ENCODE measurements at places on chromosomes 4 and X.

DNA sequence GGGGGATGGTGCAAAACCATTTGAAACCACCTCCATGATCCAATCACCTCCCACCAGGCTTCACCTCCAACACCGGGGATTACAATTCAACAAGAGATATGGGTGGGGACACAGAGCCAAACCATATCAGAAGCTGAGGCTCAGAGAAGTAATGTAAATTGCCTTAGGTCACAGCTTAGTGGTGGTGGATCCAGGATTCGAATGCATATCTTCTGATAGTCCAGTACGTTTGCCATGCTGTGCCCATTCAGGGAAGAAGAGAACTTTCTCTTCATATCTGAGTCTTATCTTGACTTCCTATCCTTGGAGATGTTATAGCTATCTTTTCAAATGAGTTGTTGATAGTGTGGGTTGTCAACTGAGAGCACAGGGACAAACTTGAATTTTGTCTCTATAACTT, 325.5 kb downstream of the ZIC3 start:
- DNase-seq: no peak

- DNase-seq: no peak
Measured at GRCh38 chr4:13920901-13921300, 293.4 kb upstream of the BOD1L1 start.

- DNase-seq: no peak
Measured at GRCh38 chrX:133534172-133534571, 118.9 kb upstream of the GPC4 start.

- no peak for DNase-seq
Measured at GRCh38 chrX:133384454-133384853, 30.8 kb downstream of the GPC4 start.

DNA sequence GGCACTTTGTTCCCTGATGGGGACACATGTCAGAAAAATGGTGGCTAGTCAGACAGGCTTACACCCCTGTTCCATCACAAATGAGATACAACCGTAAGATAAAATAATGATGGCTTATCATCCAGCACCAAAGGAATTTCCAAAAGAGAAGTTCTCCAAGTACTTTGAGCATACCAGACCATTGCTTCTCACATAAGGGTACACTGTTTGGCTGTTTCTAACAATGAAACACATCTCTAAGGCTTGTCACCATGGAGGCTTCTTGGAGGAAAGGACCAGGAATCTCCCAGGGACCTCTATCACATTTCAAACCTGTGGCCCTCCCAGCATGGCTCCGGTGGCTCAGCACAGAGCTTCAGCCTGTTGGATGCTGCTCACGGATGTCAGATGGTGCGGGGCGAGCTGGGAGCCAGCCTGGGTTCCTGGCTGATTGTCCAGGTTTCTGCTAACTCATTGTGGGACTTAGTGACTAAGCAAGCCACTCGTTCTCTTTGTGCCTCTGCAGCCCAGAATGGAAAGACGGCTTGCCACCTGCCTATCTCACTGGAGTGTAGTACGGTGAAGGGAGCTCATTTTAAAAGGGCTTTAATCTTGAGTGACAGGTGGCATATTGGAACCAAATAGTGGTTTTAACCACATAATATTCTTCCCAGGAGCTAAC, 54.5 kb downstream of the FHDC1 start:
- DNase-seq: no peak

- no peak for DNase-seq
Measured at GRCh38 chr4:86512631-86513030, 81.5 kb upstream of the PTPN13 start.

DNA sequence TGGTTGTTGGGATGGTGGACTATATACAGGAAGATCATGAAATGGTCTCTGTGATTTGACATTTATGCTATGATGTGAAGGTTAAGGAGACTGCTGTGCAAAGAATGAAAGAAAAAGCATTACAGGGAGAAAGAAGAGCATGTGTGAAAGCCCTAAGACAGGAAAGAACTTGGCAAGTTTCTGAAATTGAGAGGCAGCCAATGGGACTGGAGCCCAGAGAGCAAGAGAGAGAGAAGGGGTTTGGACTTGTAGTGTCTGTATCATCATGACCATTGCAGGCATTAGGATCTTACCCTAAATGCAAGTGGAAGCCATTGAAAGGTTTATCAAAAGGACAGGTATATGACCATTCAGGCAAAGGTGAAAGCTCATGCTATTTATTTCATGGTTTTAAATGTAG, 147.1 kb downstream of the NAA11 start:
- no peak for DNase-seq

- no peak for DNase-seq
Measured at GRCh38 chr4:132540797-132541196, 608.3 kb upstream of the PCDH10 start.

DNA sequence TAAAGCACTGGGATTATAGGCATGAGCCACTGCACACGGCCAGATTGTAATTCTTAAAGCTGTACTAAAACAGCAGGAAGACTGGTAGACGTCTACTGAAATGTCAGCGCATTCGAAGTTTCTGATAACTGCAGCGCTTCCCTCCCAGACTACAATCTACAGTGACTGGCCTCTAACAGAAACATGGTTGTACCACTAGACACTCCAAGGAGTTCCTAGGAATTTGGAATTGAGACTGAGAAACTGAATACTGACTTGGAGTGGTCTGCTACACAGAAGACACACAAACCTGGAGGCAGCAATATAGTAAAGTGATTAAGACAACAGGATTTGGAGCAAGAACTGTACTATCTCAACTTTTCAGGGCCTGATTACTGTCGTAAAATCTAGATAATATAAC, 937 bp downstream of the HELQ start:
- no peak for DNase-seq

GRCh38 chr4:60724623-60725022, 475.5 kb upstream of the ADGRL3 start:
- no peak for DNase-seq

DNA sequence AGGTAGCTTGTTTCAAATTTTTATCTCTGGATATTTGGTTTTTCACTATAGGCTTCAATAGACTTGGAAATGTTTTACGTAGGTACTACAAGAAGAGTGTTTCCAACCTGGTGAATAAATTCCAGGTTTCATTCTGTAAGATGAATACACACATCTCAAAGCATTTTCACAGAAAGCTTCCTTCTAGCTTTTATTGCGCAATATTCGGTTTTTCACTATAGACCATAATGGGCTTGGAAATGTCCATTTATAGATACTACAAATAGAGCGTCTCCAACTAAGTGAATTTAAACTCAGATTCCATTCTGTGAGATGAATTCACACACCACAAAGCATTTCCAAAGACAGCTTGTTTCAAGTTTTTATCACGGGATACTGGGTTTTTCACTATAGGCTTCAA, 857.7 kb upstream of the HS3ST1 start:
- no peak for DNase-seq

DNA sequence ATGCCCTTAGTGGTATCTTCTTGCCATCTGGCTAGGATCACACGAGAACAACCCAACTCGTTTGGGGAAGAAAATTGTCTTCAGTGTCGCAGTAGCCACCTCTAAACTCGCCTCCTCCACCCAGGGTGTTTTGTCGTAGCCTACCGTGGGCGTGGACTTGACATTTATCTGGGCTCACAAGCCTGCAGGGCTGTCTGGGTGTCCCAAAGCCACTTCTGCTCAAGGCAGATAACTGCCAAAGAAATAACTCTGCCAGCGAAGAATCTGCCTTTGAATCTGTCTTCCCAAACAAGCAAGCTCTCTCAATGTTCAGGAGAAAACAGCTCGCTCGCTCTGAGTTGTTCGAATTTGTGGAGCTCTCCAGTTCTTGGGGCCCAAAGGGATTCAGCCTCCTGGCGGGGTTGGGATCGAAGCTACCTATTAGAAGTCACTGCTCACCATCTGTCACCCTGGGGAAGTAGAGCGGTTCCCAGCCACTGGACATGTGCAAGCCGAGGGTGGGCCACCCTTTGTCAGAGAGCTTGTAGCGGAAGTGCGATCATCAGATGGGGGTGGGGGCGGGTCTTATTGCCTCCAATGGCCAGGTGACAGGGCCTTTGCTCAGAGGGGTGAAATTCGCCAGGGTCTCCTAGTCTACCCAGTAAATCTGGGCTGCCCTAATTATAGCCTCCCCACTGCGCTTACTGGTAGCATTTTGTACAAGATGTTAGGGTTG, 14.8 kb downstream of the BLOC1S4 start:
- DNase-seq: no peak

GRCh38 chr4:109078724-109079123, 223.7 kb downstream of the COL25A1 start:
- no peak for DNase-seq

- DNase-seq: no peak
Measured at GRCh38 chrX:148422526-148422925, 77.9 kb upstream of the AFF2 start.

GRCh38 chr4:171239196-171239595, 574.0 kb upstream of the GALNTL6 start:
- no peak for DNase-seq

DNA sequence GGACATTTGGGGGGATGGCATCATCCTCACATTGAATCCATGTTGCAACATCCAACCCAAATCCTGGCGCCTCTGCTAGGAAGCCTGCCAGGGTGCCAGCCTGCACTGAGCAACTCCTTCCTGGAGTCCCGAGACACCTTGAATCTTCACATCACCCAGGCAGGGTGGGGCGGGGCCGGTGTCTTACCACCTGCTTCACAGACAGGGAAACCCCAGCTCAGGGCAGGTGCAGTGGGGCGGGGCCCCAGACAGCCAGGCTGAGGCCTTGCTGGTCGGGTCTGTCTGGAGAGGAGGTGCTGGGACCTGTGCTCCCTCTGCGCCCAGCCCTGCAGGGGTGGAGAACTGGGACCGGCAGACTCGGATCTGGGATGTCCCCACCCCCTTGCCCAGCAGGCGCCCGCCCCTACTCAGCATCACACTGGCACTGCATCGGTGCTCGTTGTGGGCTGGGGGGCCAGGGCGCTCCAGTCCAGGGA, 31.5 kb upstream of the HTRA3 start:
- no peak for DNase-seq

DNA sequence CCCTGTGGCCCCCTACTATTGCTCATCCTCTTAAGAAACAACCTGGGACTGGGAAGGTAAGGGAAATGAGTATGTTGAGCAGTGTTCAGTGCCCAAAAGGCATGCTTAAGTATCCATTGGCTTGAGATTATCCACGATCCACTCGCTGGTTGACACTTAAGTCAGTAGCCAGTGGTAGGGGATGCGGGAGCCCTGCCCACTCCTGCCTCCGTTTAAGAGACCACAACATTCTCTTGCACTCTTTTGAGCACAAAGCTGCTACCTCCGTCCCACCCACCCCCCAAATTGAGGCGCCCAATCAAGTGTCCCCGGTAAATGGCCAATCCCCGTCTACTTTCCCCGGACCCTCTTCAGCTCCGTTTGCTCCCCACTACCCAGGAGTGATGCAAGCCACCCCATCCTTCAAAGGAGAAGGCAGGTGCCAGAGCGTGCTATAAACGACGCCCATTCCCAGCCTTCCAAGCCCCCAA, 25.0 kb downstream of the UTP14A start:
- no peak for DNase-seq

- no peak for DNase-seq
Measured at GRCh38 chrX:118148737-118149136, 32.1 kb upstream of the KLHL13 start.

GRCh38 chrX:118961866-118962560, 12.4 kb upstream of the LONRF3 start:
- no peak for DNase-seq

GRCh38 chrX:152884171-152884570, 13.7 kb upstream of the ZNF185 start:
- no peak for DNase-seq

GRCh38 chr4:151142758-151143157, 43.3 kb downstream of the RPS3A start:
- no peak for DNase-seq

GRCh38 chrX:19096586-19096985, 25.7 kb downstream of the ADGRG2 start:
- DNase-seq: no peak

DNA sequence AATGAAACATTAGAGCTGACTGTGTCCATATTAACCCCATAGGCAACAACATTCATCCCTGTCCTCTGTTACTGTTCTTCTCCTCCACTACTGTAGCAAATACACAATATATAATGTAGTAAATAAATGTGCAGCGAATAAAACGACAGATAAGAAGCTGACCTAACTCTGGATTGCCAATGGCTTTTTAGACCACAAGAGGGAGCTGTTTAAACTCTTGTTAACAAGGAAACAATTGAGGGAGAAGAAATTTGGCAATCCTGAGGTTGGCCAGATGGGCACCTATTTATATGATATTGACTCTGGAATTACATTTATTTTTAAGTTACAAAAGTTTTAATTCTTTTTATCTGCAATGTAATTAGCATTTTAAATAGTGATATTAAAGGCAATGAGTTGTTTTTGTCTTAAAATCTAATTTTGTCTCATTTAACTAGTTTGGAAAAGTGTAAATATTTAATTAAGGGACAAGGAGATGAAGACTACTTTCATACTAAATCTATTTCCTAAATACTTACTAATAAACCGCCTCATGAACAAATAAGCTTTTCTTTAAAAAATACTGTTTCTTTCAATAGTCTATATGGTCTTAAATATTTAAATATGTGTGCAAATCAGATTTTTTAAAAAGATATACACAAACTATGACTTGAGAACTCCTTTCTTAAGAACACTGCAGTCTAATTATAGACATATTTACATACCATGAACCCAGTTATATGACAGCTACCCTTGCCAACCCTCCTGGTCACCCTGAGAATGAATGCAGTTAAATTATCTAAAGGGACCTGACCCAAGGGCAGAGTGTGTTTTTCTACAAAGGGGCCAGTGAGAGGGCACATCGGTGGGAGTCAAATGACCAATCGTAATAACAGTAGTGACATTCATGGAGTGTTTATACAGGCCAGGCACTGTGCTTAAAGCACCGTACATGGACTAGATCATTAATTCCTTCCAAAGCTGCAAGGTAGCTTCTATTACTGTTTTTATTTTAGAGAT, 52.9 kb upstream of the HPF1 start:
- DNase-seq: no peak

DNA sequence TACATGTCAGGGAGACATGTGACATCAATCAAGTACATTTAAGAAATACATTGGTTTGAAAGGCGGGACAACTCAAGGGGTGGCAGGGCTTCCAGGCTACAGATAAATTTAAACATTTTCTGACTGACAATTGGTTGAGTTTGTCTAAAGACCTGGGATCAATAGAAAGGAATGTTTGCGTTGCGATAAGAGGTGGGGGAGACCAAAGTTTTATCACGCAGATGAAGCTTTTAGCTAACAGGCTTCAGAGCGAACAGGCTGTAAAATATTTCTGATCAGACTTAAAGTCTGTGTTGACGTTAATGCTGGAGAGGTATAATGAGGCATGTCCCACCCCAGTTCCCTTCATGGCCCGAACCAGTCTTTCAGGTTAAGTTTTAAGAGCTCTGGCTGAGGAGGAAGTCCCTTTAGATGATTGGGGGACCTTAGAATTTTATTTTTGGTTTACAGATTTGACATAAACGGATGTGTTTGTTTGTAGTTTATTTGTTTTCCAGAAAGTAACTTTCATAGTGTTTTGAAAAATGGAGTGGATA, 346.7 kb upstream of the RASGEF1B start:
- DNase-seq: no peak

- DNase-seq: no peak
Measured at GRCh38 chr4:150579551-150580234, 2.3 kb upstream of the MAB21L2 start.

GRCh38 chrX:97672608-97673007, 788.9 kb downstream of the RPA4 start:
- DNase-seq: no peak
